Type B pancreatic cell (in vitro differentiated cells): ENCODE measurements at places on chromosomes 7 and 10. TPM values are rescaled to one million over a fixed set of nuclear protein-coding genes. Genes with fewer than 3 reads are reported as not detected.

Gene OR9A2
- not detected in 2 replicates for total RNA-seq

Gene AGMO
- 0.41 and 1.0 TPM in 2 replicates for total RNA-seq

Gene NAT16
- not detected in 2 replicates for total RNA-seq

Gene FEZF1
- total RNA-seq: 0.67 TPM in 1 of 2 replicates, not detected in the other

Gene ITPRID1
- 0.07 and 0.14 TPM in 2 replicates for total RNA-seq

Gene SPDYE16
- total RNA-seq: 0.19 and 0.51 TPM in 2 replicates

Gene CXCL12
- total RNA-seq: 25.7 and 137 TPM in 2 replicates

Gene LANCL2
- total RNA-seq: 11.6 and 14.2 TPM in 2 replicates

Gene VIPR2
- 0.12 and 0.31 TPM in 2 replicates for total RNA-seq

Gene AKR1C3
- total RNA-seq: 9.5 and 14.6 TPM in 2 replicates

Gene SAP25
- 3.1 and 5.6 TPM in 2 replicates for total RNA-seq

Gene SFMBT2
- 5.4 and 7.2 TPM in 2 replicates for total RNA-seq

Gene CPN1
- total RNA-seq: 0.52 TPM in 1 of 2 replicates, not detected in the other

Gene MOGAT3
- total RNA-seq: 0.94 and 1.1 TPM in 2 replicates

Gene HOXA9
- total RNA-seq: 0.67 and 4.1 TPM in 2 replicates

Gene ZNF117
- total RNA-seq: 18.8 and 24.4 TPM in 2 replicates

Gene FXYD4
- 0.97 and 3.1 TPM in 2 replicates for total RNA-seq

Gene MYL10
- total RNA-seq: not detected in 2 replicates

Gene PKD2L1
- total RNA-seq: 0.26 TPM in 1 of 2 replicates, not detected in the other
